ENCODE measurements at places on chromosomes 6 and 20.

DNA sequence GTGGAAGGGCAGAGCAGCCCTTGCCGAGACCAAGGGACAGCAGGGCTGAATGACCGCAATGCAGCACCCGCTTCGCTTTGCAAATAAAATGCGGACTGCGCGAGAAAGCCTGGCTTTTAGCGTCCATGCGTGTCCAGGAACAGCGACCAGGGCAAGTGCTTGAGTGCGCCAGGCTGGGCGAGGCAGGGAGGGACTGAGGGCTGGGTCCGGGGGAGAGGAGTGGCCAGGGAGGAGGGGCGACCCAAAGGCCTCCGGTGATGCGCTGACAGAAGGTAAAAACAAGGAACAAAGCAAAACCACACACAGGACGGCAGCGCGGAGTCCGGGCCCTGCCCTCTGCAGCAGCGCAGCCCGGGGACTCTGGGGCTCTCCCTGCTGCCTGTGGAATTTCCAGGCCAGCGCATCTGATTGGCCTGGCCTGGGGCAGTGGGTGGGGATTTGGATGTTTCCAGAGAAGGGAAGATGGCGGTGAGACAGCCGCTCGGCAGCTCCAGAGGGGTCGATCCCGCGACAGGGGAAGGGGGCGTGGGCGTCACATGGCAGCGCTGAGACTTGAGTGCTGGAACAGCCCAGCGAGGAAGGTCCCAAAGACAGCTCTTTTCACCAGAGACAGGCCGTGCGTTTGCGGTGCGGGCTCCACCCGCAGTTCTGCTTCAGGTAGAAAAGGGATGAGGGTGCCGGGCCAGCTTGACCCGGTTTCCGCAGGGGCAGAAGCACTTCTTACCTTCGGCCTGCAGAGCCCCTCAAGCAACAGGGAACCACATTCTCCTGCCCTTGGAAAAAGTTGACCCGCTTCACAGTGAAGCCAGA is 51.8 kb downstream of the SSR1 start:
- no peaks in the 10 kb centered on the region for H3K27me3 ChIP-seq
- H3K4me3 ChIP-seq: peak overlapping the region; percentile 84
- no peaks in the 10 kb centered on the region for H3K36me3 ChIP-seq
- no peaks in the 10 kb centered on the region for H3K4me1 ChIP-seq
- DNase-seq: peak; percentile 94
- H3K27ac ChIP-seq: no peak overlapping the region

- no peaks in the 10 kb centered on the region for H3K4me1 ChIP-seq
- peaks cover 11% of the 10 kb centered on the region for H3K27me3 ChIP-seq
- no peak overlapping the region for H3K4me3 ChIP-seq
- H3K36me3 ChIP-seq: no peaks in the 10 kb centered on the region
- no peak for DNase-seq
- H3K27ac ChIP-seq: no peak overlapping the region
Observed at GRCh38 chr6:135188718-135189117, 7.6 kb downstream of the MYB start.

GRCh38 chr6:14040042-14040441 is 77.5 kb upstream of the CD83 start:
- H3K4me3 ChIP-seq: no peak overlapping the region
- no peak overlapping the region for H3K27ac ChIP-seq
- no peaks in the 10 kb centered on the region for H3K36me3 ChIP-seq
- DNase-seq: no peak

DNA sequence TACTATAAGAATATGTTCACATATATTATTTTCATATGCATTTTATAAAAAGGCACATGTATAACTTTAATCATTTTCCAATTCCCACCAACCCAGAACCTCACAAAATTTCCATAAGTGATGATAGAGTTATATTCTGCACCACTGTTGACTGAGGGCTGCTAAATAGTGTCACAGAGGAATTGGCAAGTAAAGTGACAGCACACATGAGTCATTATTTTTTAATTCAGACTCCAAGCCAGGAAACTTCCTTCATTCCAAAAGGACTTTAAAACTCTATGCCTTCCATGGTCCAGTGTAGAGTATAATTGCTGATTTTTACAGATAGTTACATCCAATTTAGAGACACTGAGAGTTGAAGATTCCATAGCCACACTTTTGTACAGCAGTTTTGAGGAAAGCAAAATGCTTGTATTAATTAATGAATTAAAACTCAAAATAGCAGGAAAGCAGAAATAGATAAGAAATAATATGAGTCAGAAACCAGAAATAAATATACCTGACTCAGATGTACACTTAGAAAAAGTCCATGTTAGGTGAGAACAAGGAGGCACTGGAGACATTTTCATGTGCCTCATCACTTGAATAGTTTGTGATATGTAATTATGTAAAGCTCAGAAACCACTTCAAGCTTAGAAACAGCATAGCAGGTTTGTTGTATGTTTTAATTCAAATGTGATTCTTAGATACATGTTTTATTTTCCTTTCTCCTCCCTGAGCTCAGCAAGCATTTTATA is 425.2 kb upstream of the OPRM1 start:
- no peaks in the 10 kb centered on the region for H3K4me1 ChIP-seq
- no peak overlapping the region for H3K4me3 ChIP-seq
- H3K27me3 ChIP-seq: no peaks in the 10 kb centered on the region
- H3K27ac ChIP-seq: no peak overlapping the region
- DNase-seq: no peak
- H3K36me3 ChIP-seq: no peaks in the 10 kb centered on the region

GRCh38 chr6:33720998-33721397 is 9.5 kb upstream of the UQCC2 start:
- no peaks in the 10 kb centered on the region for H3K4me1 ChIP-seq
- H3K4me3 ChIP-seq: no peak overlapping the region
- H3K27ac ChIP-seq: no peak overlapping the region
- H3K27me3 ChIP-seq: peaks cover 19% of the 10 kb centered on the region

DNA sequence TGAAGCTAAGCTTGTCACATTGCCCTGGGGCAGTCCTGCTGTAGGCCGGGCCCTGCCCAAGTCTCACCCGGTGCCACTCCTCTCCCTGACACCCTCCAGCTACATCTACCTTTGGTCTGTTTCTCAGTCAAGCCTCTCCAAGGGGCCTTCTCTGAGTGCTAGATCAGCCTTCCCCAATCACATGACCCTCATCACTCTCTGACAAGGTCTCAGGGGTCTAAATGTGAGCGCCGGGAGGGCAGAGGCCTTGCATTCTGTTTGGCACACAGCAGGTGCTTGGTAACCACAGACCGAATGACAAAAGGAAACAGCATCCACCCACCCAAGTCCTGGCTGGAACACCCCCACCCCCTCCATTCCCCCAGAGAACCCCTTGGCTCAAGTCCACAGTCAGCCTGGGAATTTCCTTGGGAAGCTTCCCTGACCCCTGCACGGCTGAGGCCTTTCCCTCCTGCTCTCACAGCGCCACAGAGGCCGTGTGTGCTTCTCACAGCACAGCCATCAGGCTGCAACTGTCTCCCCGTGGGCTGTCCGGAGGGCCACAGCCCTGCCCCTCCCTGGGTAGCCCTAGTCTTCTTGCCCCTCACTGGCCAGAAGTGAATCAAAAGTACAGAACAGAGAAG is 32.9 kb downstream of the PKIG start:
- H3K36me3 ChIP-seq: no peaks in the 10 kb centered on the region
- H3K27me3 ChIP-seq: no peaks in the 10 kb centered on the region
- no peak for DNase-seq
- H3K4me1 ChIP-seq: no peaks in the 10 kb centered on the region

DNA sequence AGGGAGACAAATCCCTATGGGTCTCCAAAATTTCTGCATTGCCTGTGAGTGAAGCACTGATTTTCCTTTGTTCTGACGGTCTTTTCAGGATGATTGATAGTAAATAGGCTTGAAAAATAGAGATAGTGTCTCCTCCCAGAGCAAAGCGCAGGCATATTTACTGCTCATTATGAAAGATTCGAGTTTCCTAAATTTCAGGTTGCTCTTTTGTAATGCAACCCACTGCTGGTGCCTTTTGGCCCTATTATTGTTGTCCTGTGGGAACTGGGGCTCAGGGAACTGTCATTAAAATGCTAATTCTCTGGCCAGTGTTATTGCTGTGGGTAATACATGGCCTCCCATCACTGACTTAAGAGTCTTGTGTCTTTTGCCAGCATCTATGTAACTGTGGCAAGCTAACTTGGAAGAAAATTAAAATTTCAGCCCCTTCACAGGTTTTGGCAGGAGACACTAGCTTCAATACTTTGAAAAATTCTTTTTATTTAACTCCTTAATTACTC is 754.1 kb upstream of the MAP3K7 start:
- DNase-seq: no peak
- H3K27ac ChIP-seq: no peak overlapping the region
- no peaks in the 10 kb centered on the region for H3K4me1 ChIP-seq
- H3K4me3 ChIP-seq: no peak overlapping the region

DNA sequence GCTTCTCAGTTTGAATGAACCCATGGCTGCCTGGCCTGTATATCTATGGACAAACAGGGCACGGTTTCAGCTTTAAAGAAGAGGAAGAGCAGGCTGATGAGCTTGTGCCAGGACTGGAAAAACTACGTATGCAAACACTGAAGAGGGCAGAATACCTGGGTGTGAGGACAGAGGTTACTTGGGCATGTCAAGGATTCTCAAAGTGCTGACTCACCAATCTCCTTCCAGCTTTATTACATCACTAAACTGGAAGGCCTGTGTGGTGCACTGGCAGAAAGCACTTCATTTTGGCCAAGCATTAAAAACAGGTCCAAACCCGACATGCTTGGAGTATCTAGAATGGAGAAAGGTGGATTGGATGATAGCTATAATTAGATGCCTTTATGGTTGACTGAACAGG is 95.2 kb downstream of the GMPR start:
- H3K36me3 ChIP-seq: no peaks in the 10 kb centered on the region
- H3K27me3 ChIP-seq: no peaks in the 10 kb centered on the region
- DNase-seq: peak; percentile 79
- H3K4me3 ChIP-seq: no peak overlapping the region
- H3K4me1 ChIP-seq: peaks cover 58% of the 10 kb centered on the region

All from GM23248 (cell line).